Epithelial cell of esophagus (primary cell): ENCODE measurements at places on chromosomes 11 and 22.

DNA sequence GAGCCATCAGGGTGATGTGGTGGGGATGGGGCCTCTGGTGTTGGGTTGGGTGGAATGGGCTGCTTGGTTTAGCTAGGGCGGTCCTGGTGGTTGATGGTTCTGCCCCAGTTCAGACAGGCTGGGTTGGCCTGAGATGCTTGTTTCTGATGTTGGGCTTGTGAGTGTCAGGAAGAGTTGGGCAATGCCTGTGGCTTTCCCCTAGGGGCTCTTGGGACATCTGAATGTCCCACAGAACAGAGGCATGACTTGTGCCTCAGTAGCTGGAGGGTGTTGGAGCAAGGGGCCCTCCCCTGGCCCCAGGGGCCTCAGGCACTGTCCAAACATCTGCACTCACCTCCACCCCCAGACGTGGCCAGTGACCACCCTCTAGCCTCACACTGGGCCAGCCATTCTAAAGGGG, 14.0 kb upstream of the CTSD start:
- no peak for DNase-seq

GRCh38 chr22:32531228-32531627, 56.6 kb downstream of the FBXO7 start:
- DNase-seq: no peak

DNA sequence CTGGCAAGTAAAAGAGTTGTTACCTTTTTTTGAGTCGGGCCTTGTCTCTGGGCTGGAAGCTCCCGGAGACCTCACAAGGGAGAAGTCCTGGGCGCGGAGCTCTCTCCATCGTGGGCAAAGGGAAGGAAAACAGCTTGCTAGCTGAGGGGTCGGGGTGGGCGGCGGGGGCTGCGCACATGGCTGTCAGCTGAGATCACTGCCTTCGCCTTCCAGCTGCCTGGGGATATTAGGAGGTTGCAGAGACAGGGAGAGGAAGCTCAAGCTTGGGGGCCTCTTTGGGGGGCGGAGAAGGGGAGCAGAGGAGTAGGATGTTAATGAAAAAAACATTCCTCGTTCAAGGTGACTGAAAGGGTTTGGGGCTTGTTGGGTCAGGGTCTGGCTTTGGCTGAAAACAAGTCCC, 49.2 kb upstream of the ALX4 start:
- no peak for DNase-seq

GRCh38 chr11:110897035-110897434, 184.8 kb upstream of the ARHGAP20 start:
- DNase-seq: no peak

GRCh38 chr11:134942681-134943080, 530.6 kb upstream of the B3GAT1 start:
- no peak for DNase-seq

DNA sequence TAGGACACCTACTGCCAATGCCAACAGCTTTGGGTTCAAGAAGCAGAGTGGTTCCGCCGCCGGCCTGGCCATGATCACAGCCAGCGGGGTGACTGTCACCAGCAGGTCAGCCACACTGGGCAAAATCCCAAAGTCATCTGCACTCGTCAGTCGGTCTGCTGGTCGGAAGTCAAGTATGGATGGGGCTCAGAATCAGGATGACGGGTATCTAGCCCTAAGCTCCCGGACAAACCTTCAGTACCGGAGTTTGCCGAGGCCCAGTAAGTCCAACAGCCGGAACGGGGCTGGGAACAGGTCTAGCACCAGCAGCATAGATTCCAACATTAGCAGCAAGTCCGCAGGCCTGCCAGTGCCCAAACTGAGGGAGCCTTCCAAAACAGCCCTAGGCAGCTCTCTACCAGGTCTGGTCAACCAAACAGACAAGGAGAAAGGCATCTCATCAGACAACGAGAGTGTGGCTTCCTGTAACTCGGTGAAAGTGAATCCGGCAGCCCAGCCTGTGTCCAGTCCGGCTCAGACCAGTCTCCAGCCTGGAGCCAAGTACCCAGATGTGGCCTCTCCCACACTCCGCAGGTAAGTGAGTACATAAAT, 115.1 kb downstream of the DBX1 start:
- no peak for DNase-seq

GRCh38 chr11:113574171-113574570, 99.0 kb upstream of the DRD2 start:
- DNase-seq: no peak

- no peak for DNase-seq
These were observed 1.2 kb downstream of the TSPAN32 start for GRCh38 chr11:2302896-2303626.

DNA sequence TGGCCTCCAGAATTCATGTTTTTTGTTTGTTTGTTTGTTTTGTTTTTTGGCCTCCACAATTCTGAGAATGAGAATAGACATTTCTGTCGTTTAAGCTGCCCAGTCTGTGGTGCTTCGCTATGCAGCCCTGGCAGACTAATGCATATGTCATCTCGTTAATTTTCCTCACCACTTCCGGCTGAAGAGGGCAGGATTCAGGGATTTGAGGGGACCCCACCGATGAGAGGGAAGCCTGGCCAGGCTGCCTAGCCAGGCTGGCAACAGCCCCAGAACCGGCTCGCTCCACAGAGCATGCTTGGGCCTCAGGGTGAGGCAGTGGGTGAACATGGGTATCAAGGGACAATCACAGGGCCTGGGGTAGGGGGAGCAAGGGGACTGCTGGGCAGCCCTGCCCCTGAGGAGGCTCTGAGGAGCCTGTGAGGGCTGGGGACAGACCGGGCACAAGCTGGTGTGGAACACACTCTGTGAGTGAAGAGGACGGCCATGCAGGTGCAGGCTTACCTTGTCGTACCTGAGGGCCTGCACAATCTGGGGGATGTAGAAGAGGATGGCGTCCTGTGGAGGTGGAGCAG, 47.8 kb upstream of the SERPIND1 start:
- DNase-seq: no peak

- DNase-seq: peak; percentile 78
These were observed 161.7 kb downstream of the ATG16L2 start for GRCh38 chr11:72975778-72976521.

DNA sequence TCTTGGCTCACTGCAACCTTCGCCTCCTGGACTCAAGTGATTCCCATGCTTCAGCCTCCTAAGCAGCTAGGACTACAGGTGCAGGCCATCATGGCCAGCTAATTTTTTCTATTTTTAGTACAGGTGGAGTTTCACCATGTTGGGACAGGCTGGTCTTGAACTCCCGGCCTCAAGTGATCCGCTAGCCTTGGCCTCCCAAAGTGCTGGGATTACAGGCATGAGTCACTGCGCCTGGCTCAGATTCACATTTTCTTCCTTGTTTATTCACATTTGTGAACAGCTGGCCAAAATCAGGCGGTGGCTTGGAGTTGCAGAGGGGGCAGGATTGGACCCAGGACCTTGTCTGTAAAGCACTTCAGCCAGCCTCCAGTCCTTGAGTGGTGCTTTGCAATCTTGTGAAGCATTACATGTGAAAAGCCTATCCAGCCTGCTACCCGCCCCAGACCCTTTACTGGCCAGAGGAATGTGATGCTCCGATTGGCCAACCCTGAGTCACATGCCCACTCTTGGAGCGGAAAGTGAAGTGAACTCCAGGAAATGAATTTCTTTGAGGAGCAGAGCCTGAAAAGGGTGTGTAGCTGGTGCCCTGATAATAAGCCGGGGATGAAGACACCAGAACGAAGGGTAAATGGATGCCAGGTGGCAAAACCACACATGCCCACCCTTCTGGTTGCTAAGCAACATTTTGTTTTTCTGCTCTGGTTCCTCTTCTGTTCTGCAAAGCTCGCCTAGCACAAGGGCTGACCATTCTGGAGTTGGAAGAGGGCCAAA, 62.6 kb upstream of the PTPRJ start:
- peak; percentile 40 for DNase-seq

DNA sequence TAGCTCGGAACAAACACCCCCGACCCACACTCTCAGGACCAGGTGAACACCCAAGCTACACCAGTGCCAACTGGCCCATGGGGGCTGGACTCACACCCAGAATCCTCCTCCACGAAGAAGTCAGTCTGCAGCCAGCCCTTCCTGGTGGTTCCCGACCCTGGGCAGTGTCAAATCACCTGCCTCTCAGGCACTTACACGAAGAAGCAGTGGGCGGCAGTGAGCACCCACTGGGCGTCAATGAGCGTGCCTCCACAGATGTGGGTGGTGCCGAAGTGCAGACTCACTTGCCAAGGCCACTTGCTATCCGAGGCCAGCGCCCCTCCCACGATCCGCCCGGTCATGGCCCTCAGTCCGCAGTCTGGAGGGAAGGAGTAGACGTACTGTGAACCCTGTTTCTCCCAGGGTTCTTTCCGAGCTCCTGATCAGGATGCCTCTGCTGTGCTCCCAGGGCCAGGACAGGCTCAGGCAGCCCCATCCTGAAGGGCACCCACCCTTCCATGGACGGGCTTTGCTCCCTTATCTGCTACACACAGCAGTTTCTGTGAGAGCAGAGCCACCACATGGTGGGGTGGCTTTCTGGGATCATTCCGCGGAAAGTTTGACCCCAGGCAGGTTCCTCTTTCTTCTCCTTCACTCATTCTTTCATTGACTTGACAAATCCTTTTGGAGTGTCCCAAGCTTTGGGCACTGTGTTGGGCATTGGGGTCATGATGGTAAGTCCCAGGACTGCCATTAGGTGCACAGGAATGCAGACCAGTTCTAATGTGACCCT, 19.4 kb downstream of the TMPRSS13 start:
- DNase-seq: no peak

GRCh38 chr11:123434262-123434661, 4.2 kb downstream of the GRAMD1B start:
- peak; percentile 15 for DNase-seq
